SIG-M5 (cell line): ENCODE measurements at places on chromosomes 11 and 22.

DNA sequence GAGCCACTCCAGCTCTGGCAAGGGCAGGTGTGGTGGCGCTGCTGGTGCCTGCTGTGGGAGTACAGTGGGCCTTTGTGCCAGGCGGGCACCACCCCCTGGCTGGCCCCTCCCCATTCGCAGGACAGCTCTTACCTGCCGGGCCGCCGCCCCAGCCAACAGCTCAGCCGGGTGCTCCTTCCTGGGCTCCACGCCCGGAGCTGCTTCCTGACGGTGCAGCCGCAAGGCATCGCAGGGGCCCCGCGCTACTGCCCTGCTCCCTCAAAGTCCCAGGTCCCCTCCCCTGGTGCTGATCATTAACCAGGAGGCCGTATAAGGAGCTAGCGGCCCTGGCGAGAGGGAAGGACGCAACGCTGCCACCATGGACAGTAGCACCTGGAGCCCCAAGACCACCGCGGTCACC is at the start of gene SLC5A1:
Gene SLC5A1, plus strand, starts transcription at position 338 of the 400 bp plus-strand sequence. Its CDS starts 21 bp downstream, at position 359.
- no peak for DNase-seq

DNA sequence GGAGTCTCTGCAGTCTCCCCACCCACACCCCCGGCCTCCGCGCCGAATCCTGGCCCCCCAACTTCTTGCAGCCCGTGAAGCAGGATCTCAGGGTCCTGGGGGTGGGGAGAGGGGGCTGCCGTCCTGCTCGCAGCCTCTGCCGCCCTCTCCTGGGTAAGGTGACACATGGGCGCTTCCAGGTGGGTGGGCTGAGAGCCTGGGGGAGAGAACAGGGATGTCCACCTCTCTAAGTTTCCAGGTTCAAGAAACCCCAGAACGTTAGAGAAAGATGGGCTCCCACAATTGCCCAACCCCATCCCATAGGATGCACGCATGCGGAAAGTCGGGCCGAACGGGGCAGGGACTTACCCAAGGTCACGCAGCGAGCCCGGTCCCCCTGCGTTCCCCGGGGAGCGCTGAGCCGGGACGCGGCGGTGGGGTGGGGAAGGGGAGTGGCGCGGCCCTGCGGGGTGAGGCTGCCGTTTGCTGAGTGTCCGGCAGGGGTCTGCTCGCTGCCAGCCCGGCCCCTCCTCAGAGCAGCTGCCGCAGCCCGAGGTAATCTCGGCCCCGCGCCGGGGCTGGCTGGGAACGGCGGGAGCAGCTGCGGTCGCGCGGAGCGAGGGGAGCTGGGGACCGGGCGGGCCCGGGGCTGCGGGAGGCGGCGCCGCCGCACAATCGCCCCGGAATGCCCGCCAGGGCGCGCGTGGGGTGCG is 705 bp upstream of the CAPN1 start:
- DNase-seq = no peak

DNA sequence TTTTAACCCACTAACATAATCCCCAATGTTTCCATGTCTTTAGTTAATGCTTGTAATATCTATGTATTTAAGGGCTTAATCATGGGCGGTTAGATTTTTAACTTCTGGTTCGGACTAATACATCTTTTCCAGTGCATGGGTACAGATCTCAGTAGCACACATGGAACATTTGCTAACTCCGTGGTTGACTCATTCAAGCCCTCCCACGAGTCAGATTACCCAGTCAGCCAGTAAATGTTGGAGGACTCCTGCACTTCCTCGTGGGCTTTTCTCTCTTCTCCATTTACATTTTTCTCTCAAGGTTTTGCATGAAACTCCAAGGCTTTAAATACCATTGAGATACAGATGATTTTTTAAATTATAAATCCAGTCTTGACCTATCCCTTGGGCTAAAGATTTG is 313.9 kb downstream of the ST3GAL4 start:
- DNase-seq = no peak

DNA sequence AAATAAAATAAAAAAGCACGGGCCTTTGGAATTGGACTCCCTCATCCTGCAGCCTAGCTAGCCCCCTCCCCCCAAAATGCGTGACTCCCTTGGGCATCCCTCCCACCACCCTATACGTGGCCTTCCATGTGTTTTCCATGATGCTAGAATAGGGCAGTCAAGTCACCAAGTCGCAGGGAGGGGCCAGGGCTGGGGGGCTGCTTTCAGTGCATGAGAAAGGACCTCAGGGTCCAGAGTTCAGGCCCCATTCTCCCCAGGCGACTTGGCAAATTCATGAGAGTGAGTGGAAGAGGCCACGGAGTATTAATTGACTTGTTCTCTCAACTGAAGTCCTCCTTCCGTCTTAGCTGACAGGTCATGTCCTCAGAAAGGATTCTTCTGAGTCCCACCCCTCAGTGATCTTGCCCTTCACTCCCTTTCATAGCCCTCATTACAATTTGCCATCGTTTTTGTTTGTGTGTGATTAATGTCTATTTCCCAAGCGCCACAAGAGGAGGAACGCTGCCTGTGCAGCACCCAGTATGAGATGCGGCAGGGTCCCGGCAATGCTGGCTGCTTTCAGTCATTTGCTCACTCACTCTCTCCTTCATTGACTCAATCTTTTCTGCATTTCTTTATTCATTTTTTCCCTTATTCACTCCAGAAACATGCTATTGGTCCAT is 17.4 kb downstream of the LRRC32 start:
- no peak for DNase-seq

- DNase-seq = no peak
These were observed 189.7 kb upstream of the TMEM45B start for GRCh38 chr11:129625930-129626329.

- no peak for DNase-seq
These were observed 65.6 kb downstream of the INSC start for GRCh38 chr11:15180212-15180792.

DNA sequence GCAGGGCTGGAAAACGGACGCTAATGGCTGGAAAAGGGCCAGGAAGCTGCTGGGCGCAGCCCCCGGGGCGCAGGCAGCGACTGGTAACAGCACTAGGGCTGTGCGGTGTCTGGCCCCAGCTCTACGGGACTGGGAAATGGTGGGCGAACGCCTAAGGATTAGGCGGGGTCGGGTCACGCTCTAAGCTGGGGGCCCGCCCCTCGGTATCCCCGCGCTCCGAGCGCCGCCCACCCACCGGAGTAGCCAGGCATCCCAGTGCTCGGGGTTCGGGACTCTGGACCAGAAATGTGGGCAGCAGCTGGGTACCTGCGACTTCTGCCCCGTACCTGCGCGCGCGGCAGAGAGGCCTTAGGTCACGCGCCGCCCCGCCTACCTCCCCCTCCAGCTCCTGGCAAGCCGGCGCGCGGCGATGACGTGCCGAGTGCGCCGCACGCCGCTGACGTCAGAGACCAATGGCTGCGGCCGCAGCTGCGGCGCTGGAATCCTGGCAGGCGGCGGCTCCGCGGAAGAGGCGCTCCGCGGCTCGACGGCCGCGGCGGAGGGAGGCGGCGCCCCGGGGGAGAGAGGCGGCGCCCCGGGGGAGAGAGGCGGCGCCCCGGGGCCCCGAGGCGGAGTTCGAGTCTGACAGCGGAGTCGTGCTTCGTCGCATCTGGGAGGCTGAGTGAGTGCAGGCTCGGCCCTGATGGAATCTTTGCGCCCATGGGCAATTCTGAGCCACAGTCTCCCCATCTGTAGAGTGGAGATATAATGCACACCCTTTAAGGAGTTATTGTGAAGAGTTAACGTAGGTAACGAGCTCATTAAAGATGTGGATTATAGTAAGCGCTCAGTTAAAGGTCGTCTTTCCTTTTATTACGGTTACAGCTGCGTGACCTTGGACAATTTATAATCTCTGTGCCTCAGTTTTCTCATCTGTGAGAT is at the start of the genes HPS4 and SRRD:
Gene HPS4, minus strand, starts transcription at position 345 of the 921 bp plus-strand sequence. CDS start 2,021 bp downstream, outside the sequence.
Gene SRRD, plus strand, starts transcription at position 439 of the 921 bp plus-strand sequence. Its CDS starts 14 bp downstream, at position 453.
- no peak for DNase-seq

- no peak for DNase-seq
These were observed 66.2 kb upstream of the POU2AF2 start for GRCh38 chr11:111179184-111179910.

GRCh38 chr11:110730773-110731172 is 18.5 kb upstream of the ARHGAP20 start:
- no peak for DNase-seq

DNA sequence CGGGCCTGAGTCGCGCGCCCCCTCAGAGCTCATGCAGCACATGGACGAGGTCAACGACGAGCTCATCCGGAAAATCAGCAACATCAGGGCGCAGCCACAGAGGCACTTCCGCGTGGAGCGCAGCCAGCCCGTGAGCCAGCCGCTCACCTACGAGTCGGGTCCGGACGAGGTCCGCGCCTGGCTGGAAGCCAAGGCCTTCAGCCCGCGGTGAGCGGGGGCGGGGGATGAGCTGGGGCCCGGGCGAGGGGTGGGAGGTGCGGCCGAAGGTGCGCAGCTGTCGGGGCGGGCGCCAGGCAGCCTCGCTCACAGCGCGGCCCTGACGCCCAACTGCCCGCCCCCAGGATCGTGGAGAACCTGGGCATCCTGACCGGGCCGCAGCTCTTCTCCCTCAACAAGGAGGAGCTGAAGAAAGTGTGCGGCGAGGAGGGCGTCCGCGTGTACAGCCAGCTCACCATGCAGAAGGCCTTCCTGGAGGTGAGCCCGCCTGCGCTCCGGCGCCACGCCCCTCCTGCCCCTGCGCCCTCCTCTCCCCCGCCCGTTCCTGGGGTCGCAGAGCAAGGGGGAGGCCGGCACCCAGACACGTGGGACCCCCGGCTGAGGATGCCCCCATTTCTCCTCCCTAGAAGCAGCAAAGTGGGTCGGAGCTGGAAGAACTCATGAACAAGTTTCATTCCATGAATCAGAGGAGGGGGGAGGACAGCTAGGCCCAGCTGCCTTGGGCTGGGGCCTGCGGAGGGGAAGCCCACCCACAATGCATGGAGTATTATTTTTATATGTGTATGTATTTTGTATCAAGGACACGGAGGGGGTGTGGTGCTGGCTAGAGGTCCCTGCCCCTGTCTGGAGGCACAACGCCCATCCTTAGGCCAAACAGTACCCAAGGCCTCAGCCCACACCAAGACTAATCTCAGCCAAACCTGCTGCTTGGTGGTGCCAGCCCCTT is 20.5 kb downstream of the EPS8L2 start:
- no peak for DNase-seq

GRCh38 chr11:108693852-108694251 is 29.0 kb downstream of the DDX10 start:
- no peak for DNase-seq

DNA sequence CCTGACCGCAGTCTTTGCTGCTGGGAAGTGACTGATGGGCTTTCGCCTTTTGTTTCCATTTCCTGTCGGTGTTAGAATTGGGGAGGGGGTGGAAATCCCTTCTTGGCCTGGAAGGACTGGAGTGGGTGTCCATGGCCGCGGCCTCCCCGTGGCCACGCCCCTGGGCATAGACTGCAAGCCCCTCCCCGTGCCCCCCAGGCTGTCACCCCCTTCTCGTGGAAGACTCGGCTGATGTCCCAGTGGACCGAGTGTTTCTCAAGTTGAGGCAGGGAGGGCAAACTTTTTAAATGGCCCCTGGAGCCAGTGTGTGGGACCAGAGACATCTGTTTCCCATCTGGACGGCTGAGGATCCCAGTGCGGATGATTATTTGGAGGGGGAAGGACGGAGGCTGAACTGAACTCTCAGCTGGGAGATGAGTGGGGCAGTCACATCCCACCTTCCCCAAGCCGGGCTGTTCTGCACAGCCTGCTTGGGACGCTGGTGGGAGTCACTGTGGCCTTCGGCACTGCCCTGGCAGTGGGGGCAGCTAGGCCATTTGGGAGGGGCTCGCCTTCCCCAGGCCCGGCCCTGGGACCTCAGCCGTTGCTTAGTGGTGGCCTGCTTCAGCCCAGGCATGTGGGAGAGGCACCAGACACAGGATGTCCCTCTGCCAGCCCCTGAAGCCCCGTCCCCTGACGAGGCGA is 1.6 kb downstream of the CD81 start:
- DNase-seq = no peak

DNA sequence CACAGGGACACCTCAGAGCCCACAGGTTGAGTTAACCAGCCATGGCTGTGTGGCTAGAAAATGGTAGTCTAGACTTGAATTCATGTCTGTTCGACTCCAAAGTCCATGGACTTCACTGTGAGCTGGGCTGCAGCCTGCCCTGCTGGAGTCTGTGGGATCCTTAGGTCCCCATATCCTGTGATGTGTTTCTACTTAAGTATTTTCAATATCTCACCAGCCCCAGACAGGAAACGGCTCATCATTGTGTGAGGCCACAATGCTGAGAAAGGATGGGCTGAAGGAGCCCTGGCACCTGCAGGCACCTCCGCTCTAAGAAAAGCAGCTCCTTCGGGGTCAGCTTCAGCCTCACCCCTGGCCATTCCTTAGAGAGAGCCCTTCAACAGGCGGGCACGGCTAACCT is 93.1 kb downstream of the NAT10 start:
- DNase-seq = no peak

GRCh38 chr11:1228101-1228821 is 5.4 kb downstream of the MUC5B start:
- no peak for DNase-seq

DNA sequence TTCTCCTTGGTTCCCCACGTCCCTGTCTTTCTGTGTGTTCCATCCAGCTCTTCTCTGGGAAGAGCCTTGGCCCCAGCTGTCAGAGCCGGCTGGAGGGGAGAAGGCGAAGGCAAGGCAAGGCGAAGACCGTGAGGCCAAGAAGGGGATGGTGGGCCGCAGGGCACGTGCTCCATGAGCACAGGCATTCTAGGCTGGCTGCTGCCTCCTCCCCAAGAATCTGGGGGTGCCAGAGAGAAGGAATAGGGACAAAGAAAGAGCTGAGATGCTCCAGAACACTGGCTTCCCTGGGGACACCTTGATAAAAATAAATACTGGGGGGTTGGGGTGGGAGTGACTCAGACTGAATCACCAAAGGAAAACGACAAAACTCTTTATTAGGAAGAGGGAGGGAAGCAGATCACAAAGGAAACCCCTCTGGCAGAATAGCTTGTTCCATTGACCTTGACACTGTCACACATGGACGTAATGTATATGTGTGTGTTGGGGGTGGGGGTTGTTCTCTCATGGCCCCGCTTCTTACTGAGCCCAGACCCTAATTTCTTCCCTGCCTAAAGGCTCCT is 52.5 kb downstream of the NECTIN1 start:
- DNase-seq = no peak

- DNase-seq = no peak
These were observed 21.7 kb upstream of the GRIK4 start for GRCh38 chr11:120489799-120490198.

- no peak for DNase-seq
These were observed 4.1 kb upstream of the ESAM start for GRCh38 chr11:124766156-124766555.

DNA sequence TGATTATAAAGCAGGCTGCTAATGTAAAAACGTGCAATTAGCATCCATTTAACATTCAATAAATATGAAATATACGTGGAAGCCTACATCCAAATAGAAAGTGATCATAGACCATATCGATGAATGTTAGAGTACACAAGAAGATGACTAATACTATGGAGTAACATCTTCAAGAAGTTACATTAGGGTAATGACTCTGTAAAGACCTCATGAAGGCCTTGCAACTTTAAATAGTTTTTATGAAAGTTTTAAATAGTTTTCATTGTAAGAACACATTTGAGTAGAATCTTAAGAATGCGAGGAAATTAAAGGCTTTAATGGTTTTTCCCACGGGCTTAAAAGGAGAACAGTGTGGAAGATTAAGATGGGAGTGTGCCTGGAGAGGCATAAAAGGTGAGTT is 1.4 kb downstream of the TRIM34 start:
- DNase-seq = peak; percentile 8

GRCh38 chr11:60625262-60625661 is 74.2 kb upstream of the MS4A8 start:
- peak; percentile 2 for DNase-seq
